Suppressor macrophage treated with lipopolysaccharide for 4 hours (primary cell): ENCODE measurements at places on chromosomes 1 and 21.

DNA sequence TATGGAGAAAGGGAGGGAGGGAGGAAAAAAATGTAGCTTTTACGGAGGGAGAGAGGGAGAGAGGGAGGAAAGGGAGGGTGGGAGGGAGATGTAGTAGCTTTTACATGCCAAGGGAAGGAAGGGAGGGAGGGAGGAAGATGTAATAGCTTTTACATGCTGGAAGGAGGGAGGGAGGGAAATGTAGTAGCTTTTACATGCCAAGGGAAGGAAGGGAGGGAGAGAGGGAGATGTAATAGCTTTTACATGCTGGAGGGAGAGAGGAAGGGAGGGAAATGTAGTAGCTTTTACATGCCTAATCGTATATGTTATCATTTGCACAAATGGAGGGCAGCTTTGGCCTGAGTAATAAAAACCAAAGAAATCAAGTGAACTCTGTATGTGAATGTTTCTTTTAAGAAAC is 35.6 kb downstream of the EEIG2 start:
- DNase-seq, result no peak

DNA sequence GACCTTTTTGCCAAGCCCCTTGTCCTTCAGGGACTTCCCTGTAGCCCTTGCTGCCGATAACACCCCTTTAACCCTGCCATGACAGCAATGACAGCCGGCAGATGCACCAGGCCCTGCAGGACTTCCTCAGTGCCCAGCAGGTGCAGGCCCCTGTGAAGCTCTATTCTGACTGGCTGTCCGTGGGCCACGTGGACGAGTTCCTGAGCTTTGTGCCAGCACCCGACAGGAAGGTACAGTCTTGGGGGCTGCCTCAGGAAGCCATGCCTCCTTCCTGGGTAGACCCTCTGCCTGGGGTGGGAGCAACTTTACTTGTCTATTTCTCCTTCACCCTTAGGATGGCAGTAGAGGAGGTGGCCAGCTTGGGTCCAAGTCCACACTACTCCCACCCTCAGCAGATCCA is 16.1 kb upstream of the PADI6 start:
- no peak for DNase-seq

DNA sequence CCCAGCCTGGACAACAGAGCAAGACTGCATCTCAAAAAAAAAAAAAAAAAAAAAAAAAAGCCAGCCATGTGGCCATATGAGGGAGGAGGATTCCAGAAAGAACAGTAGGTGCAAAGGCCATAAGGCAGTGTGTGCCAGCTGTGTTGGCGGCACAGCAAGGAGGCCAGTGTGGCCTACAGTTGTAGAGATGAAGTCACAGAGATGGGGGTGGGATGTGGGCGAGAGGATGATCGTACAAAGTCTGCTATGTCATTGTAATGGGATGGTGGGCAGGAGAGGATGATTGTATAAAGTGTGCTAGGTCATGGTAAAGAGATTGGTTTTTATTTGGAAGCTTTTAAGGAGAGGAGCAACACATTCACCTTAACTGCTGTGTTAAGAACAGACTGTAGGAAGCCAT is 9.8 kb upstream of the CR1 start:
- DNase-seq, result peak; percentile 25

DNA sequence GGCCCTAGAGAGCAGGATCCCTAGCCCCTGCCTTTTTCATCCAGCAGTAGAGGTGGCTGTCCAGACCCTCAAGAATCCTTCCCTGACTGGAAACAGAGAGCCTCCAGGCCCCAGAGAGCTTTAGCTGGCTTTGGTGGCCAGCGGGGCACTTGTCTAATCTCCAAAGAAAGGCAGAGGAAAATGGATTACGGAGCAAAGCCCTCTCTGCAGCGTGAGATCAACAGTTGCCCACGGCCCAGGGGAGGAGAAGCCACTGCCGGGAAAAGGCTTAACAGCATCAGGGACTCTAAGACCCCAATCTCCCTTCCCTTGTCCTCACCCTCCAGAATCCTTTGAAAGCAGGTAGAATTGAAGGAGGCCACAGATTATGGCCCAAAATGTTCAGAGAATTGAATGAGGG is 35.8 kb upstream of the GRIK3 start:
- DNase-seq, result no peak

GRCh38 chr1:6667139-6667538 is 34.5 kb downstream of the DNAJC11 start:
- DNase-seq, result no peak

DNA sequence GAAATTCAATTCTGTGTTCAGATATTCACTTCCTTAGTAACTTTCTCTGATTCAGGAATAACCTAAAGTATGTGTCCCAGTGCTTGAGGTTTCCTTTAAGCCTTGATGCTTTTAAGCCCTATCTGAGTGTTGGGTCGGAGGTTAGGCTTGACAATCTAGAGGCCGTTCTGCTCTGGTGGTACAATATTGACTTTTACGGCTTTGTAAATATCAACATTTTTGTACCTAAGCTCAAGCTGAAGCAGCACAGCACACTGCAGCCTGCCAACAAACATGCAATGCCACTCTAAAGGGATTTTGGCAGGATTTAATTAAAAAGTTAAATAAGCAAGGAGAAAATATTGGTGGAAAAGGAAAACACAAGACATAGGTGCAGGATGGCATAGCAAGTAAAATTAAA is 279.2 kb downstream of the NEGR1 start:
- DNase-seq, result no peak

GRCh38 chr1:82792151-82792550 is 991.4 kb downstream of the ADGRL2 start:
- DNase-seq, result no peak
